Right cardiac atrium (tissue), 5 donors: ENCODE measurements at places on chromosomes 16 and 17. TPM values are rescaled to one million over a fixed set of nuclear protein-coding genes. Genes with fewer than 3 reads are reported as not detected.

TEX14 gene
- 0.27 TPM for polyA plus RNA-seq

RCVRN gene
- 0.27 TPM for polyA plus RNA-seq

DNA sequence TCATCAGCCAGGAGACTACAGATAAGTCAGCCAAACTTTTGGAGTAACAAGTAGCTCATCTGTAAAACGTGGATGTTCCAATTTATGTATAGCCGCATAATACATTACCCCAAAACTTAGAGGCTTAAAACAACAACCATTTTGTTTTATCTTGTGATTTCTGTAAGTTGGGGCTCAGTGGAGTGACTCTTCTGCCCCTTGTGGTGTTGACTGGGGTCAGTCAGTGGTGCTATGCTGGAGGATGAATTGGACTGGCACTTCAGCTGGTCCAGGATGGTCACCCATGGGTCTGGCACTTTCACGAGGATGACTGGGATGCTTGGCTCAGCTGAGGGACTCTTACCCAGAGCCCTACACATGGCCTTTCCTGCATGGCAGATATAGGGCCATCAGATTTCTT, 172.5 kb downstream of the WWOX start:
- no peak for DNase-seq

GRCh38 chr17:47363171-47363570, 39.4 kb downstream of the EFCAB13 start:
- DNase-seq = no peak

LRRC37A gene
- 0.91 TPM for polyA plus RNA-seq

DNA sequence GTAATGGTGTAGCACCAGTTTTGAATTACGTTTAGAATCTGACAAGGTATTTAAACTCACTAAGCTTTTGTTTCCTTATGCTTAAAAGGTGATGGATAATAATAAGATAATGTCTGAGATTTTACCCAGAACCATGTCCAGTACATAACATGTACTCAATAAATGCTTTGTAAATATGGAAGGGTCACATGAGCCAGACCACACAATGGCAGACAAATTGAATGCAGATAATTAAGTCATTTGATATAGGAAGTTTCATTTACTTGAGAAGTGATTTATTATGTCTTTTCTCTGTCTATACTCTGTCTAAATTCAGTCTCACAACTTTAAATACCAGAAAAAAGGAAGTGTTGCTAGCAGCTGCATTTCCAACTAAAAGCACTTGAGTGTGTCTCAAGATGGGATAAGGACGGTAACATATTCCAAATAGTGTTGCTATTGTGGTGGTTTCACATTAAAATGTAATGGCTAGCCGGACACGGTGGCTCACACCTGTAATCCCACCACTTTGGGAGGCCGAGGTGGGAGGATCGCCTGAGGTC, 52.5 kb upstream of the DHX40 start:
- DNase-seq = no peak

GRCh38 chr16:57427824-57428223, 19.4 kb downstream of the CIAPIN1 start:
- no peak for DNase-seq

TMEM235 gene
- polyA plus RNA-seq = not detected

DNA sequence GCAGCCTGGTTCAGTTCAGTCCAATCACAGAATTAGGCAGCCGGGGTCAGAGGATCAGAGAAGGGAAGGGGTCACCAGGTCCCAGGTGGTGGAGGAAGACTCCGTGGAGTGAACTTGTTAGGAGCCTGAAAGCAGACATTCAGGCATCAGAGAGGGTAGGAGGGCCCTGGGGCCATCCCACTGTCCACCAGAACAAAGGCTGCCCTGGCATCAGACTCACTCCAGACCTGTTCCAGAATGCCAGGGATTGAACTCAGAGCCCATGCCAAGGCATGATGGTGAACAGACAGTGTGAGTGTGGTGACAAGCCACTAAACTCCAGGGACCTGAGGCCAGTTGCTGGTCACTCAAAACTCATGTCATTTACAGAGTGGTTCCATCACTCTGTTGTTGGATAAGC, 37.6 kb downstream of the B4GALNT2 start:
- DNase-seq = no peak

- DNase-seq = no peak
Observed at GRCh38 chr16:56368545-56368944, 56.8 kb downstream of the AMFR start.

DNA sequence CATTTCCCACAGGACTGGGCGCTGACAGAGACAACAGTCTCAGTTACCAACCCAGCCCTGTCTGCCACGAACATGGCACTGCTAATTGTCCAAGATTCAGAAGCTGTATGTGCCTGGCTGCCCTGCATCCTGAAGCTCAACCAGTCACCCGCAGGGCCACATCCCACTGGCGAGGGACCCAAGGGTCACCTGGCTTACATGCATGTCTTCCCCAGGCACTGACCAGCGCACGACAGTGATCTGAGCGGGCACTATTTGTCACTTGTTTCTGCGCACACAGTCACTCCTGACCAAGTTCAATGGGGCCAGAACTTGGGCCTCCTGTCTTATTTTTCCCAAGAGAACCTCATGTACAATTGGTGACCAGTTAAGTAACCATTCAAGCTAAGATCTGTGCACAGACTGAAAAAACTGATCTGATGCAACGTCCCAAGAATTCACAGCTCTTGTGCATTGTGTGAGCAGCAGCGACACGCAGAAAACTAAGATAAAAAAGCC, 13.1 kb downstream of the USP7 start:
- no peak for DNase-seq

- no peak for DNase-seq
Observed at GRCh38 chr16:24653725-24654124, 75.7 kb upstream of the TNRC6A start.

DNA sequence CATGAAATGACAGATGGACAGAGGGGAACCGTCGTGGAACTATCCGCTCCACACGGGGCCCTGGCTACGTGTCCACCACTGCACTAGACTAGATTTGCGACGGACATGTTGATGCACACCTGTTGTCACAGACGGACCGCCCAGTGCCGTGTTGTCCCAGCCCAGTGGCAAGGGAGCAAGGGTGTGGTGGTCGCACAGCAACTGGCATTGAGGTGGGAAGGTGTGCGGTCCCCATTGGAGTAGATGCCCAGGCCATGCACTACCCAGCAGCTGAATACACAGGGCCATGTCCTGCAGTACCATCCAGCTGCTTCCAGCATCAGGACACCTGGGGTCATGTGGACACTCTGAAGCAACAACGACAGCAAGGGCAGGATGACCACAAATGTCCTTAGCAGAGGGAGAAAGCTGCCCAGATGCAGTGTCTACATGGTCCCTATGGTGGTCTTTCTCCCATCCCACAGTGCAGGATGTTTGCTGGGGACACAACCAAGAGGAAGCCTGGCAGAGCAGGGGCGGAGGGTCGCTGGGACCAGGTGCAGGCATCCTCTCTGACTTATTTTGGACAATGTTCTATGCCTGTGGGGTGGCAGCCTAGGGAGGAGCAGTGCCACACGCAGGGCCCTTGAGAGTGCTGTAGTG, 8.8 kb downstream of the FOXF1 start:
- DNase-seq = peak; percentile 20

DNA sequence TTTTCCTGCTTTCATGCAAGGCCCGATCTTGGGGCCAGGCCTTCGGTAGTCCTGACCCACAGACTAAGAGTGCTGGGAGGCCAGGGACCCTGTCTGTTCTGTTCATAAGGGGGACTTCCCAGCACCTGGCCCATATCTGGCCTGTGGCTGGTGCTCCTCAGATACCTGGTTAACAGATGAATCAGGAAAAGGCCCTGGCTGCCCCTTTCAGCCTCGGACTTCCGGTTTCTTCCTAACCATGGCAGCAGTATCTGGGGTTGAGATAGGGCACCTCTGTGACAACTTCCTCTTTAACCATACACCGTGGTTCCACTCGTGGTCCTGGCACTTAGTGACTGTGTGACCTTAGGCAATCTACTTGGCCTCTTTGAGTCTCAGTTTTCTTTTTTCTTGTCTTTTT, 18.4 kb downstream of the PLCG2 start:
- DNase-seq = no peak

DNA sequence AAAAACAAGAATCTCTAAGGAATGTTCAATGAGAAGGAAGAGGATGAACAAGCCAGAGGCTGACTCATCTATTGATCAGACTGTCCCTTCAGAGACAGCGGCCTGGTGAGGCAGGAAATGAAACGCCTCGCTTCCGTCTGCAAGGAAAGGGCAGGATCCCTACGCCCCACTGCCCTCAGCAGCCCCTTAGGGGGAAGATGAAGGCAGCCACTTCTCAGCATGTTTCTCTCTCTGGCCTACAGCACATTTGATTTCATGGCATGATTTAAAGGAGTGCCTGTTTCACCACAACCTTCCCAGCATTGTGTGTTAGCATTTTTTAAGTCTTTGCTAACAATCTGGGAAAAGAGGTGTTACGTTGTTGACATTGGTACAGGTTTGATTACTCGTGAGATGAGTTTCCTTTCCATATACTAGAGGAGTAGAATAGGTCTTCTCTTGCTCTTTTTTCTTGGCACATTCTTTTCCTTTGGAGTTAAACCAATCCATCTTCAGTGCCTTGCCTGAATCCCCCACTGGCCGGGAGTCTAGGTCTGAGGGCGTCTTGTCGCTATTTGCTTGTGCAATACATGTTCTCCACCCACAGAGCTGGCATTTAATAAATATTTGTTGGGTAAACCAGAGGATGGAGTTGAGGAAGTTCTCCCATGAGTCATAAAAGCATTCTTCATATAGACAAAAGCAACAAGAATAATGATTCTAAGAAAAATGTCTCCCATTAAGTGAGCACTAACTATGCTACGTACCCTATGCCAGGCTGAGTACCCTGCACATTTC, 47.4 kb downstream of the RBFOX3 start:
- DNase-seq = no peak

- DNase-seq = no peak
Observed at GRCh38 chr17:28120766-28121165, 78.3 kb downstream of the NLK start.

DNA sequence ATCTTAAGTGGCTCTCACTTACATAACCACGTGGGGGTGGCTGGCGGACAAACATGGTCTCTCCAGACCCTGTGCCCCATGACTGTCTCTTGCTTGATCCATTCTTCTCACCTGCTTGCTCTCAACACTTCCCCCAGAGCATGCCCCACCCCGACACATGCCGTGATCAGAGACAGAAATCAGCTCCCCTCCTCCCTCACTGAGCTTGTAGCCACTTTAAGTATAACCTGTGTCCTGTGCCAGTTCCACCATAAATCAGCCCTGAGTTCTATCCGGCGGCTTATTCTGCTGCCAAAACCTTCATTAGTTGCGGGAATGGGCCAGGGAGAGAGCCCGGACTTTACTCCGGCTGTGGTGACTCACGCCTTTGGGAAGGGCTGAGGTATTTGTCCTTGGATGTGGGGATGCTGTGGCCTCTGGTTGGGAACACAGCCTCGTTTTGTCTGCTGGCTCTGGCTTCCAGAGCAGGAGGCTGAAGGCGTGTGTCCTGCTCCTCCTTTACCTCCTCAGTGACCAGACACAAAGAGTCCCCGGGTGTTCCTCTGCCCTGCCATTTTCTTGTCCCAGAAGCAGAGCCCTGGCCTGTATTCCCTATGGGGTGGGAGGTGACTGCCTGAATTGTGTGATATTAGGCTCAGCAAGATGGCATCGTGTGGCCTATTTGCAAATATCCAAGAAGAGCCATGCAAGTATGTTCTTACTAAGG, 21.1 kb downstream of the ANKRD40 start:
- peak; percentile 83 for DNase-seq

- no peak for DNase-seq
Observed at GRCh38 chr17:30375661-30376060, 3.1 kb upstream of the CPD start.

FOXF1 gene
- polyA plus RNA-seq = 0.84 TPM

PPP1R1B gene
- 4.4 TPM for polyA plus RNA-seq

CACNG3 gene
- not detected for polyA plus RNA-seq

DNA sequence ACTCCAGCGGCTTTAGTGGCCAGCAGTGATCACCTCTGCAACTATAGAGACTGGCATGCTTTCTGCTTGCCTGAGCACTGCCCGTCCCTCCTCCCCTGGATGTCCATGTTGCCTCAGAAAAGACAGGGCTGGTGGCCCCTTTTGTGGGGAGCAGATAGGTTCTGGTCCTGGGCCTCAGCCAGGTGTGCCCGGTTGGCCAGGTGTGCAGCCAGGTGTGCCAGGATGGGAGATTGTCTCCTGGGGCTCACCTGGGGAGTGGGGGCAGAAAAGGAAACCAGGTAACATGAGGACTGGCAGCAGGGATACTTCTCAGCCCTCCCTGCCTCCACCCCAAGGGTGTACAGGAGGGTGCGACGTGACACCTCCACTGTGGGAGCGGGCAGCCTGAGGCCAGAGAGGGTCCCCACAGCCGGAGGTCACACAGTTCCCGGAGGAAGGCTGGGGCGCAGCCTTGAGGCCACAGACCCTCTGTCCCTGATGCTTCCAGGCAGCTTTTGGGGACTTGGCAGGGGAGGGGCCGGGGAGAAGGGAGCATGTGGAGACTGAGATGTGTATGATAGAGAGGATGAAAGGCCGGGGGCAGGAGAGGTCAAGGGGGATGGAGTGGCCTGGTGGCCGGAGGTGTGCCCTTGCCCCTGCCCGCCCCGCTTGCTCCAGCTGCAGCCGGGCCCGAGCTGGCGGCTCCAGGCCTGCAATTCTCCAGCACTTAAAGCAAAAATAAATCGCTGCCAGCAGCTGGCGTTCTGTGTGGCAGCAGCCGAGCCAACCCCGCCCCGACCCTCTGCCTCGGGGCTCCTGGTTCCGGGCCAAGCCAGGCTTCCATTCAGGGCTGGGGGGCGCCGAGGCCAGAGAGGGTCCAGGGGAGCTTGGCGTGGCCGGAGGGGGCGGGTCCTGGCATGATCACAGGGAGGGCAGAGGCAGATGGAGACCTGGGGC, 6.7 kb downstream of the KCNJ12 start:
- no peak for DNase-seq

- DNase-seq = no peak
Observed at GRCh38 chr17:68033636-68034451, 1.7 kb upstream of the KPNA2 start.

DNA sequence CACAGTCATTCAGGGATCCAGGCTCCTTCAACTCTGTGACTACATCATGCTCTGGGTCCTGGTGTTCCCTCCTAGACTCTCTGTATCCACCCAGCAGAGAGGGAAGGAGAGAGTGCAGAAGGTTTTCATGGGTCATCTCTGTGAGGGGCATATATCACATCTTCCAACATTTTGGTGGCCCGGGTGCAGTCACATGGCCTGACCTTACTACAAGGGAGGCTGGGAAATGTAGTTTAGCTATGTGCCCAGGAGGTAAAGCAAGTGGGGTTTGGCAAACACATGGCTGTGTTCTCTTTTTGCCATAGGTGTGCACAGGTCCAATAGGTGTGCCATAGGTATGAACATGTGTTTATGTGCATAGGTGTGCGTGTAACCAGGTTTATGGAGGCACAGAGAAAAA, 222.2 kb upstream of the EEF2KMT start:
- DNase-seq = no peak

ABCC3 gene
- polyA plus RNA-seq = 1.4 TPM

DUS1L gene
- 82.1 TPM for polyA plus RNA-seq

- no peak for DNase-seq
Observed at GRCh38 chr16:6916946-6917345, 415.7 kb upstream of the RBFOX1 start.

ENGASE gene
- 25.4 TPM for polyA plus RNA-seq

GRCh38 chr16:67763066-67763465, 43.3 kb downstream of the RANBP10 start:
- no peak for DNase-seq
